Lung microvascular endothelial cell (primary cell): ENCODE measurements at places on chromosomes 6 and 20. TPM values are rescaled to one million over a fixed set of nuclear protein-coding genes. Genes with fewer than 3 reads are reported as not detected.

GRCh38 chr6:6851059-6851948 is 256.5 kb upstream of the RREB1 start:
- DNase-seq = peak; percentile 92

DNA sequence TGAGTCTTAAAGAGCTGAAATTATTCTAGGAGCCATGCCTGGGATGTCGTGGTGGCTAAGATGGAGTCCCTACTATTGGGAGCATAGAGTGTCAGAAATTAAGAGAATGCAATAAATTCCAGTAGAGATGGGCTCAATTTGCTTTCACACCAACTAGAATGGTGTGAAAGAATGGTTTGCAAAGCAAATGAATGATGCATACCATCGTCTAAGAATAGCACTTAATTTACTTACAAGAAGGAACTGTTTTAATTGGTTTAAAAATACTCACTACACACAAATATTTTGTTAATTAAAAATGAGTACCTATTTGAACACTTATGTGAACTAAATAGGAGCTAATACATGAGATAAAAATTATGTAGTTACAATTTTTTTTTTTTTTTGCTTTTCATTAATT is 132.6 kb downstream of the GMPR start:
- DNase-seq = no peak

DNA sequence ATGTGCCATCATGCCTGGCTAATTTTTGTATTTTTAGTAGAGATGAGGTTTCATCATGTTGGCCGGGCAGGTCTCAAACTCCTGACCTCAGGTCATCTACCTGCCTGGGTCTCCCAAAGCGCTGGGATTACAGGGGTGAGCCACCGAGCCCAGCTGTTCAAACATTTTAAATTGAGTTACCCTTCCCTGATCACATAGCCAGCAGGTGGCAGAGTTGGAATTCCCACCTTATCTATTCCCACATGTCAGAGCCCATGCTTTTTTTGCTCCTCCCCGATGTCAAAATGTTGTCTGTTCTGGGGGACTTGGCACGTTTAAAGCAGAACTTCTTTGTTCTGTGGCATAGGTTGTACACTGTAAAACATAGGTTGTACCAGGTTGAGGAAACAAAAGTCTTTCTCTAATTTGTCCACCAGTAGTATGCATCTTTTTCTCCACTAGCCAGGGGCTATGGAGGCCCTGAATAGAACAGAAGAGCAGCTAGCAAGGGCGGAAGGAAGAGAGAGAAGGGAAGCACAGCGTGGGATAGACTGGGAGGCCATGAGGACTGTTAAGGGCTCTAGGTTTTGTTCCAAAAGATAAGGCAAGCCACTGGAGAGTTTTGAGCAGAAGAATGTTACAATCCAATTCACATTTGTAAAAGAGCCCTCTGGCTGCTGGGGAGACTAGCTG is 7.3 kb upstream of the LBP start:
- peak; percentile 74 for DNase-seq

- peak; percentile 64 for DNase-seq
These were observed 87.7 kb upstream of the NOX3 start for GRCh38 chr6:155543166-155543847.

DNA sequence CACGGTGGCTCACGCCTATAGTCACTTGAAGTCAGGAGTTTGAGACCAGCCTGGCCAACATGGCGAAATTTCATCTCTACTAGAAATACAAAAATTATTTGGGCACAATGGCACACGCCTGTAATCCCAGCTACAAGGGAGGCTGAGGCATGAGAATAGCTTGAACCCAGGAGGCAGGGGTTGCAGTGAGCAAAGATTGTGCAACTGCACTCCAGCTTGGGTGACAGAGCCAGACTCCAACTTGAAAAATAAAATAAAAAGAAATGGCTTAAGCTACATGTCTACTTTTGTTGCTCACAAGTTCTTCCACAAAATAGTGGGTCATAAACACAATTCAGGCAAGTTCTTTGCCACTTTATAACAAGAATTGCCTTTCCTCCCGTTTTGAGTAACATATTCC is 27.1 kb upstream of the B4GALT5 start:
- DNase-seq = no peak

- DNase-seq = no peak
These were observed 42.3 kb upstream of the LRFN2 start for GRCh38 chr6:40629463-40629862.

DNA sequence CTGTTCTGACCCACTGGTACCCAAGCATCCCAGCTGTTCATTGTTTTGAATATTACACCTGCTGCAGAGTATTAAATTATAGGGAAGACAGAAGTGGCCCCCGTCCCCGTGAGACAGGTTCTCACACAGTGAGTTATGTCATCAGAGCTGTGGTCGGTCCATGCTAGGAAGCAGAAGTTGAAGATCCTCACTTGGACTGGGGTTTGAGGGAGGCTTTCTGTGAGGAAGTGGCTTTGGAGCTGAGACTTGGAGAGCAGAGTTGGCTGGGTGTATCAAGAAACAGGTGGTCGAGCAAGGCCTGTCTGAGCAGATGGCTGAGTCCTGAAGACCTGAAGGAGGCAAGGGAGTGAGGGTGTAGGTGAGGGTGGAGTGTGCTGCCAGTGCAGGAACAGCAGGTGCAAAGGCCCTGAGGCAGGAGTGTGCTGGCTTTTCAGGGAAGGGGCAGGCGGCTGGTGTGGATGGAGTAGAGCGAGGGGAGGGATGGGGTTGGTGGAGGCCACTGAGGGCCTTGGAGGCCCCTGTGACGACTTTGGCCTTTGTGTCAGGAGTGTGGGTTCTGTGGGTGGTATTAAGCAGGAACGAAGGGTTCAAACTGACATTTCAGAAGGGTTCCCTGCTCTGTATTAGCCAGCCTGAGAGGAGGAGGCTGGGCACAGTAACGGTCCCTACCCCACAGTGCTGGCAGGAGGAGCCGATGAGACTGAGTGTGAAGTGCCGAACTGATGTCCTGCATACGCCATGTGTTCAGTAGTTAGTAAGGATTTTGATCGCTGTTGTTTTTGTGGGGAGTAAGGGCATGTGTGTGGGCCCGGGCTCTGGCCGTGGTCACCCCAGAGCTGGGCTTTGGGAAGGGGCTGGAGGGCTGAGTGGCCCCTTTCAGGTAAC is 11.8 kb downstream of the SRC start:
- no peak for DNase-seq

DNA sequence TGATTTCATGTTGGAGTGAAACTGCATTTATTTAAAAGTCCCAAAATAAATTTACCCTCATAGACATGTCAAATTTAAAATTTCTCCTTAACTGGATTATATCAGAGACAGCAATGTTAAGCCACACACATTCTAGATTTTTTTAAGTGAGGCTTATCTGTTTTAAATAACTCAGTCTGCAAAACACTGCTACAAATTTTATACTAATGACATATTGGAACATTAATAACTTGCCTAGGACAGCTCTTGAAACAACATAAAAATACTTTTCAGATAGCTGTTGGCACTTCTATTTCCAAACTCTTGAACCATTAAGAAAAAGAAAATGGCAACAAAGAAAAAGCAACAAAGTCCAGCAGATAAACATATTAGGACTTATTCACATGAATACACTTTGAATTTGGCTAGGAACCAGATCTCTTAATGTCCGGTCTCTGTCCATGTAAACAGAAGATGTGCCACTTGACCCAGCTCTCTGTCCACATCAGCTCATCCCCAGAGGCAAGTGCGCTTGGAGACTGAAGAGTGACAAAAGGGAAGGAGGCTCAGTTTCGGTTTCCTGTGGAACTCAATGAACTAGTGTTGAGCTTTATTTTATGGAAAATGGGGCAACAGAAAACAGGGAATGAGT is 219.3 kb upstream of the THBS2 start:
- no peak for DNase-seq

- DNase-seq = no peak
These were observed 79.2 kb upstream of the SLC2A12 start for GRCh38 chr6:134131530-134132139.

ULBP1 gene
- total RNA-seq = under 0.01 and 0.22 TPM in 2 replicates

C6orf58 gene
- not detected in 2 replicates for total RNA-seq

LY6G6D gene
- not detected in 2 replicates for total RNA-seq

TNXB gene
- 0.44 and 4.2 TPM in 2 replicates for total RNA-seq

SSTR4 gene
- not detected in 2 replicates for total RNA-seq
